Body of pancreas (tissue), 4 donors: ENCODE measurements at places on chromosomes 5 and 9. TPM values are rescaled to one million over a fixed set of nuclear protein-coding genes. Genes with fewer than 3 reads are reported as not detected.

GABRA1 gene
- total RNA-seq = not detected

FCN1 gene
- not detected for total RNA-seq

AGXT2 gene
- total RNA-seq = not detected

SLC36A2 gene
- not detected for total RNA-seq

TMOD1 gene
- total RNA-seq = 9.2 TPM

PJA2 gene
- 48.0 TPM for total RNA-seq

DNA sequence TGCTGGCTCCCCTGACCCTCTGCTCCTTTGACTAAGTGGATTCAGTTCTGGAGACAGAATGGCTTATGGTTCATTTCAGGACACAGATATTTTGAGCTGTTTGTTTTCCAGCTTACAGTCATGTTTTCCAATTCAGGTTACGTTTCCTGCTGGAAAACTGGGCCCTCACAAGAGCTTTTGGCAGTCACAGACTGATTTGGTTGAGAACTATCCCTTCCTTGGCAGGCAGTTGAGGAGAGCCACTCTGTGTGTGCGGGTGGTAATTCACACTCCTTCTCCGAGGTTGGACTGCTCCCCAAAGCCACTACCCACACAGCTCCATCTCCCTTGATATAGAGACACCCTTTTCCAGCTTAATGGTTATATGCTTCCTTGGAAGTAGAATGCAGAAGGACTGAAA lies 534.5 kb downstream of the TMEM38B start:
- no peaks in the 10 kb centered on the region for H3K4me1 ChIP-seq
- no peaks in the 10 kb centered on the region for H3K27me3 ChIP-seq
- no peak overlapping the region for H3K27ac ChIP-seq
- H3K36me3 ChIP-seq = no peaks in the 10 kb centered on the region
- H3K4me3 ChIP-seq = no peak overlapping the region
- no peak for DNase-seq

- no peak overlapping the region for H3K27ac ChIP-seq
- no peaks in the 10 kb centered on the region for H3K36me3 ChIP-seq
- H3K4me1 ChIP-seq = peaks cover 4% of the 10 kb centered on the region
- no peak overlapping the region for H3K4me3 ChIP-seq
- DNase-seq = no peak
Measured at GRCh38 chr5:65262649-65263059, 219.1 kb downstream of the ADAMTS6 start.

DNA sequence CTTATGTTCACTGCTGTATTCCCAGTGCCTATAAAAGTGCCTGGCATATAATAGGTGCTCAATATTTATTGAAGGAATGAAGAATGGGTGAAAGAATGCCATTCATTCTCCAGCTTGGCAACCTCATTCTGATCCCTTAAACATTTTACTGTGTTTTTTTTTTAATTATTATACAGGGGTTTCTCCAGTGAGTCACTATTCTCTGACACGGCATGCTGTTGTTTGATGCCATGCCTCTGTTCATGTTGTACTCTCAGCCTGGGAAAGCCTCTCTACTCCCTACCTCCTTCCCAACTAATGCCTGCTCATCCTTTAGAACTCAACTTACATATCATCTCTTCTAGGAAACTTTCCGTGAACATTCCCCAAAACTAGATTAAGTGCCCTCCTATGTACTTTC lies 70.2 kb upstream of the PHF24 start:
- H3K4me3 ChIP-seq = no peak overlapping the region
- no peak overlapping the region for H3K27ac ChIP-seq
- H3K4me1 ChIP-seq = no peaks in the 10 kb centered on the region
- no peaks in the 10 kb centered on the region for H3K27me3 ChIP-seq
- DNase-seq = no peak

DNA sequence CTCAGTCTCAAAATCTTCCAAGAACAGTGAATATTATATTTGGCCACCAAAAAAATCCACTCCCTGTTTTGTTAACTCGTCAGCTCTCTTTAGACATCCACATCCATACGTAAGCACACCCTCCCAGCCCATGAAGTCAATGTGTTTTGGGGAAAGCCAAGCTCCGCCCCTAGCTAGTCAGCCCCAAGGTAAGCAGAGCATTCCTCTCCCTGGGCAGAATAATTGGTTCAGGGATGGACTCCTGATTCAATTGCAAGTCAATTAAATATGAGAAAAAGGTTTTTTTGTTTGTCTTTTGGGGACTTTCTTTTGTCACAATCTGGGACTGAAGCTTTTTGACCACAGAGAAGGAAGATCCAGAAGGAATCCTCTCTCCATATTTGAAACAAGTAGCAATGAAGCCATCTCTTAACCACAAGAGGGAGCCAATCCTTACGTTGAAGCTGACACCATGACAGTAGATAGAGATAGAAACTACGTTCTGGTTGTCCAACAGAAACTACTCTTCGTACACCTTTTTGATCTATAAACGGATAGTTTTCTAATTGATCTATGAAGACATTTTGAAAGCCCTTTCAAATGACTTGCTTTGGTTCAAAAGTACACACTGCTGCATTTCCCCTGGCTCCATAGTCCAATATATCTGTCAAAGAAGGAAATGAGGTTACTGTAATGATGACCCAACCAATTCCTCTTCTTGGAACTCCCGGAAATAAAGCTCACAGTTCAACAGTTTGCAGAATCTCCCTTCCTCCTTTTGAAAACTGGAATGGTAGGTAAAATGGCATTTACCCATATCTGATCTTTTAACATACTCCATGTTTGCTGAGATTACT lies 166.4 kb downstream of the TLE1 start:
- no peak overlapping the region for H3K27ac ChIP-seq
- H3K36me3 ChIP-seq = no peaks in the 10 kb centered on the region

GRCh38 chr5:58245476-58245840 lies 214.4 kb downstream of the PLK2 start:
- H3K27me3 ChIP-seq = no peaks in the 10 kb centered on the region
- H3K4me1 ChIP-seq = no peaks in the 10 kb centered on the region
- no peak overlapping the region for H3K27ac ChIP-seq

DNA sequence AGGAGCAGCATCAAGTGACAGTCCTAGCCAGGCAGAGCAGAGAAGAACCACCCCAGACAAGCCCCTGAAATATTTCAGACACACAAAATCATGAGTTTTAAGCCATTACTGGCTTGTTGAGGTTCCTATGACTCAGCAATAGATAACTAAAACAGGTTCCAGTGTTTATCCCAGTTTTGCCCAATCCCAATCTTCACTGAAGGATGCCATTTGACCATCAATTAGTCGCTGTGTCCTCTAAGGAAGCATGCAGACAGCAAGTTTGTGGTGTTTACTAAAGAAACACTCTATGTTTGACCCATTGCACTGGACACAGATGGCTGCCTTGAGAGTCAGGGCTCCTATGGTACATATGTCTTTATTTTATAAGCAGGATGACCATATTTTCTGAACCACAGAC lies 186.7 kb downstream of the SYK start:
- H3K36me3 ChIP-seq = no peaks in the 10 kb centered on the region
- no peak overlapping the region for H3K4me3 ChIP-seq
- no peak for DNase-seq
- no peaks in the 10 kb centered on the region for H3K27me3 ChIP-seq

GRCh38 chr5:152884006-152884405 lies 478.9 kb upstream of the NMUR2 start:
- DNase-seq = no peak
- no peaks in the 10 kb centered on the region for H3K36me3 ChIP-seq
- no peak overlapping the region for H3K27ac ChIP-seq
- no peak overlapping the region for H3K4me3 ChIP-seq

DNA sequence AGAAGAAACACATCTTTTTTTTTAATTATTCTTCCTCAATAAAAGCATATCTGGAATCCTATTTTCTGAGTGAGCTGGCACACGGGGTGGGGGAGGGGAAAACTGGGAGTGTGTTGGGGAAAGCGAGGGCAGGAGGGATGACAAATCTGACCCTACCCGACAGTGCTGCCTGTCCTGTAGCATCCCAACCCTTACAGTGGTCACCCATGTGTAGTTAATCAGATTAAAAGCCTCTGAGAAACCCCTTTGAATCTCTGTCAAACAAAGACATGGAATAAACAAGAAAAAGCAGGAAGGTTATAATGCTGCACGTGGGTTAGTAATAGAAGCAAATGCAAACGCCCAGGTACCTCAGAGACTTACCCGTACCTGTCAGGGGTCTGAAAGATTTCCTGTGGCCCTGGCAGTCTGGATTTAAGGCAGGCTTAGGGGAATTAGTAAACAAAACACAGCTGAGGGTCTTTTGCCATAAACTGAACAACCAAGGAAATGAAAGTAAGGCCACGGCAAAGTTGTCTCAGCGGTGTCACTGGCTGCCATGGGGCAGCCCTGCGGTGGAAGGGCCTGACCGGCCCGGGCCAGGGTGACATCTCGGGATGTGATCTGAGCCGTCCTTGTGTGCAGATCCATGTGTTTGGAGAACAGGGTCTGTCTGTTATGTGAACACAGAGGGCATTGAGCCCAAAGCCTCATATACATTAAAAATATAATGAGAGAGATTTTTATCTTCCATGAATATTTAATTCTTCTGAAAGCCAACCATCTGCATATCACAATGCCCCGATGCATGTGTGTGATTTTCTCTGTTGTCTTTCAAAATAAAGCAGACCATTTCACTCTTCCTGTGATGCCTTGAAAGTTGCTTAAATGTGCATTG lies 308.2 kb downstream of the ZNF608 start:
- DNase-seq = no peak
- H3K36me3 ChIP-seq = no peaks in the 10 kb centered on the region
- no peaks in the 10 kb centered on the region for H3K27me3 ChIP-seq
- H3K4me3 ChIP-seq = no peak overlapping the region
- no peak overlapping the region for H3K27ac ChIP-seq
- H3K4me1 ChIP-seq = no peaks in the 10 kb centered on the region

GRCh38 chr5:136205061-136205702 lies 12.2 kb upstream of the SMIM32 start:
- H3K27me3 ChIP-seq = no peaks in the 10 kb centered on the region
- H3K27ac ChIP-seq = no peak overlapping the region
- H3K36me3 ChIP-seq = no peaks in the 10 kb centered on the region
- H3K4me3 ChIP-seq = no peak overlapping the region
- no peak for DNase-seq

- H3K27me3 ChIP-seq = no peaks in the 10 kb centered on the region
- DNase-seq = no peak
- H3K36me3 ChIP-seq = no peaks in the 10 kb centered on the region
- no peak overlapping the region for H3K27ac ChIP-seq
- no peak overlapping the region for H3K4me3 ChIP-seq
Measured at GRCh38 chr9:34417734-34418133, 40.6 kb downstream of the FAM219A start.
